ENCODE measurements at places on chromosomes 12 and 14.
A peak's percentile ranks its signal among the peaks of the same experiment; 100 is the strongest.

DNA sequence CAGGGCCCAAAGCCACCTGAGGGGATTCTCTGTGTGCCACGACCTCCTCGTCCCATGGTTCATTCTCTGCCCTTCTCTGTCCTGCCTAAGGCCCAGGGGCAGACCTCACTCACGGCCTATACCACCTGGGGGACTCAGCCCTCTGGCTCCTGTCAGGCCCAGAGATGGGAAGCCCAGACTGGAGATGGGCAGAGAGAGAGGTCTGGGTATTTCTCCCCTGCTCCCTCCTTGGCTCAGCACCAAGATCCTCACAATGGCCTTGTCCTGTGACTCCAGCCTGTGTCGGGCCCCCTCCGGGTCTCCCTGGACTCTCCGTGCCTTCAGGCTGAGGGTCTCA is 46.9 kb upstream of the BCL11B start:
- no peak for DNase-seq

- DNase-seq = no peak
These were observed 196.6 kb downstream of the SLC25A21 start for GRCh38 chr14:36975834-36976233.

GRCh38 chr14:104903990-104904389 is 20.7 kb upstream of the PLD4 start:
- DNase-seq = no peak

DNA sequence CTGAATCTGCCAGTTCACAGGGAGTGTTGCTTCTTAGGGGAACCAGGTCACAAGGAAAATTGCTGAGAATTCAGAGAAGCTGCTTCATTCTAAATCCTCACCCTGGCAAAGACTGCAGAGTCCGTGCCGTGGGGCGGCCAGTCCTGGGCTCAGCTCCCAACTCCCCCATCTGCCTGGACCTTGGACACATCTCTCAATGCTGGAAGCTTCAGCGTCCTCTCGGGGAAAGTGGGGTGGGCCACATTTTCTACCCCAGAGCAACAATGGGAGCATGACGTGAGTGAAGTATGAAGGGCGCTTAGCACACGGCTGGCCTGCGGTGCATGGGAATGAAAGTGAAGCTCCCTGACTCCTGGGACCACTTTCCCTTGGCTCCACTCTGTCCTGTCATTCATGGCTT is 31.2 kb downstream of the HVCN1 start:
- no peak for DNase-seq

- DNase-seq = no peak
These were observed 25.2 kb downstream of the ARHGAP5 start for GRCh38 chr14:32102152-32102787.

DNA sequence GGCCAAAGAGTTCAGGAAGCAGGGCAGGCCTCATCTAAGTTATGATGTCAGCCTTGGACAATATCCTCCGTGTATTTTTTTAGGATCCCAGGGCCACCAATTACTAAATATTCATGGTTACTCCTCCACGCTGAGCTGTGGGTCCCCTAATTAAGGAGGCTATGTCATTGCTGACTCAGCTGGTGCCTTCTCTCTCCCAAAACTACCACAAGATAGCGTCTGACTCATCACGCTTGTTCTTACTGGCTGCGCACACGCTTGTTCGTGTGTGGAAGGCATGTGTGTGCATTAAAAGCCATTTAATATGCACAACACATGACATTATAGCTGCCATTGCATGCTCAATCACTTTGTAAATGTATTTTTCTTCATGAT is 78.3 kb downstream of the GSC start:
- no peak for DNase-seq

DNA sequence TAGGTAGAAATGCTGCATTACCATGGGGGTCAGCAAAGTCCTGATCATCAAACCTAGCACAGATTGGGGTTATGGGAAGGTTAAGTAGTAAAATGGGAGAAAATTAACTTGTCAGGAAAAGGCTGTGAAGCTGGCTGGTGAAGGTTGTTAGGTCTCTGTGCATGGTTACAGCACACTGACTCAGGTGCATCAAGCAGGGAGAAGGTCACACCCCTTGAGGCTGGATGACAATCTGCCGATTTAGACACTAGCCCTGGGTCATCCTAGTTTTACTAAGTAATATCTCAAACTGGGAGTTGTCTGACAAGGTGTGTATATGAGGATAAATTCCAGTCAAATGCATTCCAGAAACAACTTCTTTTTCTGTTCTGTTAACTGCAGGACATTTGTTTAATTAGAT is 271.1 kb upstream of the LRIG3 start:
- no peak for DNase-seq

DNA sequence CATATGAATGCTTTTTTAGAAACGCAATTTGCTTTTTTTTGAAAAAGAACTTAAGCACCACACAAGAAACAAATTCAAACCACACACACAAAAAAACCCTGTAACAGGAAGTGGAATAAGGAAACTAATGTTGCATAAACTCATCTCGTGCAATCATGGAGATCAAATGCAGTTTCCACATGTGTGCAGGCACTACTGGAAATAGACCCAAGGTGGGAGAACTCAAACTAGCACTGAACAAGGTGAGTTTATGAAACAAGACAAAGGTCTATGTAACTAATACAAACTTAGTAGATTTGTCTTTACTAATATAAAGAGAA is 17.5 kb downstream of the NIN start:
- no peak for DNase-seq

GRCh38 chr12:113333877-113334785 is 778 bp downstream of the SLC8B1 start:
- peak; percentile 26 for DNase-seq

DNA sequence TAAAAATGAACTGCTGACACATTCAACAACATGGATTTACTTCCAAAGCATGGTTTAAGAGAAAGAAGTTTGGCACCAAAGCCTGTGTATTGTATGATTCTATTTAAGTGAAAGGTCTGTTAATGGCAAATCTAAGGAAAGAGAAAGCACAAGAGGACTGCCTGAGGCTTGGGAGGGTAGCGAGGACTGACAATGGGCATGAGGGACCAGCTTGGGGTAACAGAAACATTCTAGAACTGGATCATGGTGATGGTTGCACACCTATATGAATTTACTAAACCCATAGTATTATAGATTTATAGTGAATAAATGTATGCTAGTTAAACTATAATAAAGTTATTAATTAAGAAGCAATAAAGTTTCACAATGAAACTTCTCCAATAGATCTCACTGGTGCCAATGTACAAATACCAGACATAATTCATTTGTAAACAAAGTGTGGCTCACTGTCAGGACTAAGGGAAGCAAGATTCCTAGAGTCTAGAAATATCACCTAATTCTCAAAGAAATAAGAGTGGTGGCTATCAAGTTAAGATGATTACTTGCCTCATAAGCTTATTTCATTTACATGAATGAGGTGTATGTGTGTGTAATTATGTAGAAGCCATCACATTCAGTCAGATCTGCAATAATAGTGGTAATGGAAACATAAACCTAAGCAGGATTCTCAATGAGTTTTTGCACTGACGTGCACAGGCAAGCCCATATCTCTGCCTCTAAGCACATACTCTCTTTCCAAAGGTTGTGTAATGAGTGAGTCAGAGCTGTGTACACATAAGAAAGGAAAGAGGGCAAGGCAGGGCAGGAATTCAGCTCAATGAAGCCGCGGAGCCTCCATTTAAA is 353.4 kb downstream of the KCNH5 start:
- no peak for DNase-seq

DNA sequence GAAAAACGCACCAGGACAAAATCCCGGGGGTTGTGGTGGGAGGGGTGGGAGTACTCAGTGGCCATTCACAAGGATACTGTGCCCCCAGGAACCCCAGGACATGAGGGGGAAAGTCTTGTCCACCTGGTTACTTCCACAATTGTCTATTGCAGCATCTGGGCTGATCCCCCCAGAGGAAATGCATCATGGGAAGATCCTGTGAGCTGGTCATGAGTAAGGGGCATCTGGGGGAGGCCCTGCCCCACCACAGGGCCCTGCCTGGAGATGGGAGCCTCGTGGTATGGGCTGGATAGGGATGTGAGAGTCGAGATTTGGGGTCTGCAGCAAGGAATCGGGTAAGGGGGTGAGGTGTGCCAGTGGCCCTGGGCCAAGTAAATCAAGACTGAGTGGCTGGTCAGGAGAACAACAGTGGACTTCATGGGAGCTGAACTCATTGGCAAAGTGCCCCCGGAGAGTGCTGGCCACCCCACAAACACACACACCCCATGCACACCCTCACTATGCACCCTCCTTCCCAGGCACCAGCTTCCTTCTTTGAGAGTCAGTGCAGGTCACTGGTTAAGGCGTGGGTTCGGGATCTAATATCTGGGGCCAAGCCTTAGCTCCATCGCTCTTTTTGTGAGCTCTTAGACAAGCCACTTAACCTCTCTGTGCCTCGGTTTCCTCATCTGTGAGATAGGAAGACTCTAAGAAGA is 3.0 kb upstream of the SERPINA1 start:
- no peak for DNase-seq

DNA sequence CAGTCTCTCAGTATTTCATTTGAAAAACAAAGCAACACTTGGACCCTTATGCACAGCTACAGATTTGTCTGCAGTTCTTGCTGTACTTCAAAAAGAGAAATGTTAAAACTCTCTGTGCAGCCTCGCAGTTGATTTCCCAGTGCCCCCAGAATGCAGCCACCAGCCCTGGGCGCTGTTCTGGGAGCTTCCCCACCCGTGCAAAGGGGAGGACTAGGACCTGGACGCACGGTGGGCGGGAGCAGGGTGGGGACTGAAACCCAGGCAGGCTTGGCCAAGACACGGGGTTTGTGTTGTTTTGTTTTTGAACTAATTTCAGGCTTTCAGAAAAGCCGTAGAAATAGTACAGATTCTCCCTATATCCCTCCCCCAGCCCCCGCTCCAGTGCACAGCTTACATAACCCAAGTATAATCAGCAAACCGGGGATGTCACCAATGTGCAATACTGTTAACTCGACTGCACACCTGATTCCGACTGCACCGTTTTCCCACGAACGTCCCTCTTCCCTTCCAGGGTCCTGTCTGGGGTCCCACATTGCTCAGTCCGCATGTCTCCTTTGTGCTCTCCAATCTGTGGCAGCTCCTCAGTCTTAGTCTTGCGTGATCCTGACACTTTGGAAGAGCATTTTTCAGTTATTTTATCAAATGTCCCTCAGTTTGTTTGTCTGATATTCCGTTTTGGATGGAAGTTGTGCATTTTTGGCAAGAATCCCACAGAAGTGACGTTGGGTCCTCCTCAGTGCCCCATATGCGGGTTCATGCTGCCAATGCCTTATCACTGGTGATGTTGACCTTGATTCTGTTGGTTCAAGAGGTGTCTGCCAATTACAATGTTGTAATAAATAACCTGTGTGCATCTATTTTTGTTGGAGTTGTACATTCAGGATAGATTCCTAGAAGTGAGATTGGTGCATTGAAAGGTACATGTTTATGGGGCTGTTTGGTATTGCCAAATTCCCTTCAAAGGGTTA is 95.9 kb downstream of the SETD3 start:
- DNase-seq = no peak

- DNase-seq = no peak
These were observed 49.4 kb upstream of the PSMA6 start for GRCh38 chr14:35242599-35243311.
